ENCODE measurements at places on chromosomes 5 and 9.

DNA sequence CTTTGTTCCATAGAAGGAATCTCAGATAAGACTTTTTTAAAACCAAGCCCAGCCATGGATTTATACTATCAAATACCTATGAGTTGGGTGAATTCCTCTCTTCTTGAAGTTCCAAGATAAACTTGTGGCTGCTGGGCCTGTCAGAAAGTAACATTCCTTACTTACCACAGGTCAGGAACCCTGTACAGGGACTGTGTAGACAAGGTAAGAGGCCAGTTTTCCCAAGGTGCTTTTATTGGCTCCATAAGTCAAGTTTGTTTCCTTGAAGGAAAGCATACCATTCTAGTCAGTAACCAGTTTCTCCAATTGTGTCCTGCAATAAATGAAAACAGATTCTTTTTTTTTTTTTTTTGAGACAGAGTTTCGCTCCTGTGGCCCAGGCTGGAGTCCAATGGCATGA, 8.8 kb upstream of the CLTB start:
- DNase-seq: no peak

- DNase-seq: no peak
Observed at GRCh38 chr5:126471875-126472537, 48.8 kb downstream of the GRAMD2B start.

DNA sequence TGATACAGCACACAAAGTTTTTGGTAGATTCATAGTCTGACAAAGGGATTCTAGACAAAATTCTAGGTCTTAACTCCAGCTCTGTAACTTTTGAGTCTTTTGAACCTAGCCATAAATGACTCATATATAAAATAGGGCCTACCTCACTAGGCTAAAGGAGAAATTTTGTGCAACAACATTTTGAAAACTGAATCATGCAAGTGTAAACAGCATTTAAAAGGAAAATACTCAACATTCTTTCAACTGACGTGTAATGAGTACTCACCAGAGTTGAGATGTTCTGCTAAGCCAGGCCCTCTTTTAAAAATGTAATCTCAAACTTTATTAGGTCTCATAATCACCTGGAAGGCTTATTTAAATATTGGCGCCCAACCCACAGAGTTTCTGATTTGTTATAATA, 113.2 kb downstream of the STK32A start:
- no peak for DNase-seq

DNA sequence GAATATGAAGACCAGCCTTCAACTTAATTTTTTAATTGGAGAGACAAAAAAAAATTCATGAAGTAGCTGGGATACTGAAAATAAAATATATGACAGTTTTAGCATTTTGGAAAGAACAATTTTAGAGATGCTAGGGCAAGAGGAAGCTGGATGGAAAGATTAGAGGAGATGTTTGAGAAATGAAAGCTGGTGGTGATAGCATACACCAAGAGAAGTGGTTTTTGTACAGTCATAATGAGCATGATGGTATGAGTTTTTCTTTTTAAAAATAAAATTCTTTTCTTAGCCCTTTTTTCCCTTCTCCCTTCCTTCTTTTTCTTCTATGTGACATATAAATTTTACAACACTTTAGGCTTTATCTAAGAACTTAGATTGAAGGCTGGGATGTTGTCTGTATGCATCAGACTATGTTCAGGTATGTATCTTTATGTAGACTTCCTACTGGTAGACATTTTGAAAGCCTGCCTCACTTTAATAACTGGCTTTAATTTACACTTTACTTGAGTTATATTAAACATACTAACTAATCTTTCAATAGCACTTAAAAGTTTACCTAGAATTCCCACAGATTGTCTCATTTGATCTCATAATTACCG, 522.5 kb downstream of the TLE4 start:
- no peak for DNase-seq

DNA sequence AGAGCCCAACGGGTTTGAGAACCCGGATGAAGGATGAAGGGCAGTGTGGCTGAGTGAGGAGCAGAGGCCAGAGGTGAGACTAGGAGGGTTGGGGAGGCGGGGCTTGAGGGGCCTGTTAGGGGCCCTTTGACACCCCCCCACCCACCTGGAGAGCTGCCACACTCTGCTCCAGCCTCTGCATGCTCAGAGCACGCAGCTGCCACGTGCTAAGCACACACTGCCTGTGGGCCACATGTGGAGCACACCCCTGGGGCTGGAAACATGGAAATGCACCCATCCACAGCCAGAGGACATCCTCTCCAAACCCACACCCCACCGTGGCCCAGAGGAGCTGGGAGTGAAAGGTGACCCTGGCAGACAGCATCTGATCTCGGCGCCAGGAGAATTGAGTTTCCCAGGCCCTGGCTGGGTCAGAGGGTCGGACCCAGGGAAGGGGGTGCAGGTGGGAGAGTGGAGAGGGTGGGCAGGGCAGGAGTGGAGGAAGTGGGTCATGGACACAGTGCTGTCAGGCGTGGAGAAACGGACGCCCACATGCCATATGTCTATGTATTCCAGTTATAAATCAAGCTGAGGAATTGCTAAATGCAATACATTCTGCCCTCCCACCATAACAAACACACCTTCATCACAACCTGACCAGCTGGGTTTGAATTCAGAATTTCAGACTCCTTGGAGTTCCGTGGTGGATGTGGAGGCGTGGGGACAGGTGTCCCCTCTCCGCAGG, 5.9 kb downstream of the DNM1 start:
- no peak for DNase-seq

GRCh38 chr5:61120534-61120933, 41.7 kb downstream of the SMIM15 start:
- DNase-seq: no peak

DNA sequence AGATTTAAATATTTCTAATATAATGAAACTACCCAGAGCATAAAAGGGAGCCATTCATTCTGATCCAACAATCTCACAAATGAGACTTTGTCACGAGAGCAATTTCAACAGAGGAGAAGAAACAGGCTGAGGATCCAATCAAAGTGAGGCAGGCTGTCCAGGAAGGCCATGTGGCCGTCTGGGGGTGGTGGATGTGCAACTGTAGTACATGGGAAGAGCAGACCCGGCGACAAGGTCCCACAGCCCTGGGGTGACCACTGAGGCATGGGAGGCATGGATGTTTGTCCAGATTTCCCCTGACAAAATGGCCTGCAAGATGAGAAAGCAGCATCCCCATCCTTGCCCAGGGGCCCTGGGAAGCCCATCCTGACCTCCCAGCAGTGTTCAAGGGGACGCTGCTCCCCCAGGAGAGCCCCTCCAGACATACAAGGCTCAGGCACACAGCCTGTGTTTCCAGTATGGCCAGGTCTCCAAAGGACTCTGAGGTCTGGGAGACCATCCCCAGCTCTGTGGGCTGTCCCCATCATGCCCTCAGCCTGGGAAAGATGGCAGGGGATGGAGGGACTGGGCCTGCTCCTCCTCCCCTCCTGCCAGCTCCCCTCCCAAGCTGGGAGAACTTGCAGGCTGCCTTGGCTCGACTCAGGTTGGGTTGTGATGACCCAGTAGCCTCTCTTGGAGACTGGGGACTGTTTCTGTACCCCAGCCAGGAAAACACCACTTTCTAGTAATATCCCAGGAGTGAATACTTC, 27.5 kb upstream of the FCN2 start:
- no peak for DNase-seq

GRCh38 chr5:148653836-148654781, at the start of gene HTR4:
HTR4 (minus strand) TSS chr5:148654527; CDS start chr5:148637014, 17,513 bp downstream.
- DNase-seq: peak; percentile 25

All from DMS153 (cell line).